ENCODE measurements at places on chromosomes 2 and 18. TPM values are rescaled to one million over a fixed set of nuclear protein-coding genes. Genes with fewer than 3 reads are reported as not detected.

DNA sequence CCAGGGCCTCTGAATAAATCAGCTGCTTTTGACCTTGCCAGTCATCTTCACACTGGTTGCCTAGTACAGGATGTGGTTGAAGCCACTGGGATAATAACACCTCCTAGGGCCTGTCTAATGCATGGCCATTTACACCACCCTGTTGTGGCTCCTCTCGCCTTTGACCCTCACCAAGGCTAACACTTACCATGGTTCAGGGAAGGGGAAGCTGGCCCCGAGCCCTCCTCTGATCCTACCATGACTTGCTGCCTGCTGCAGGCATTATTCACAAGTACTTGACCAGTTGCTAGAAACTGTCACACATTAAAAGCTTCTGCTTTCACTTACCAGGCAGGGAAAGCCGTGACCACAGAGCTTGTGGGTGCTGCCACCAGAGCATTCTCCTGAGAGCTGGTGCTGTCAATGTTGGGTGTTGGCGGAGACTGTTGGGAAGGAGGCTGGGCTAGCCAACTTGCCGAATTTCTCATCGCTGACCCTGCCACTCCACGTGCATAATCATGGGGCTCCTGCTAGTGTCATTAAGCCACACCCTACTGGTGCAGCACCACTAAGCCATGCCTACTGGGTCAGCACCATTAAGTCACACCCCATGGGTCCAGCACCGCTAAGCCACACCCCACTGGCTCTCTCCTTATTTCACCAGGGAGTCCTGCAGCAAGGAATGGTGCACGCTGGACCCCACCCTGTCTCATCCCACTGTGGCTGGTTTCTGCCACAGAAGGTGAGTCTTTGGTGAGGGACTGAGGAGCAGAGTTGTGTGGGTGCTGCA is 47.0 kb upstream of the TTC39C start:
- no peak for DNase-seq

- no peak for DNase-seq
Observed at GRCh38 chr2:111219734-111220505, 99.2 kb downstream of the BCL2L11 start.

DNA sequence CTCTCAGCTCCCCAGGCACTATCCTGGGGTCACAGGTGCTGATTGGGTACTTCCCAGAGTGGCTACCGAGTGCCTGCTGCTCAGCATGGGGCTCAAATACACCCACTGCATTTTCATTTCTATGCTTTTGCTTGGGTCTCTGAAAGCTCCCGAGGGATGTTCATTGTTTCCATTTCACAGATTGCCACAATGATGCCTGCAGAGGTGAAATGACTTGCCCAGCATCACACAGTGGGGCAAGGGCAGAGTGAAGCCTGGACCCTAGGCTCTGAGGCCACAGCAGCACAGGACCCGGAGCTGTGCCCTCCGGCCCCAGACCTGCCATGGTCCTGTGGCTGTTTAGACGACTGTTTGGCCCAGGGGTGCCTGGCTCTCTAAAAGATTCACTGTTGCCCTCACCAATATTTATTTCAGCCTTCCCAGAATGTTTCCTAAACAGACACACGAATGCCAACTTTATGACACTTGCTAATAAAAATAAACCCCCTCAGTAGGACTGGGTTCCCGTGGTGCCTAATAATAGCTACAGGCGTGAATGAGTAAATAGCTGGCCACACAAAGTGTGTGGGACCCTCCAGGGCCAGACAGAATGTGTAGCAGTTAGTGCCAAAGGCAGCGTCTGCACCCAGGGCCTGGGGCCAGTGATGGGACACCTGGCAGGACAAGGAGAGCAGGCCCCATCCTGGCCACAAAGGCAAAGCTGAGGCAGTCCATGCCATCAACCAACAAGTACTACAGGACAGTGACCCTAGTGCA is 11.5 kb upstream of the ST8SIA5 start:
- DNase-seq = no peak

The TM4SF20 gene
- 0.03 TPM for polyA plus RNA-seq

- DNase-seq = no peak
Observed at GRCh38 chr2:63651356-63651755, 62.6 kb downstream of the MDH1 start.

- no peak for DNase-seq
Observed at GRCh38 chr2:109218087-109218791, 89.2 kb downstream of the SH3RF3 start.

The SUMO1 gene
- polyA plus RNA-seq = 45.4 TPM

DNA sequence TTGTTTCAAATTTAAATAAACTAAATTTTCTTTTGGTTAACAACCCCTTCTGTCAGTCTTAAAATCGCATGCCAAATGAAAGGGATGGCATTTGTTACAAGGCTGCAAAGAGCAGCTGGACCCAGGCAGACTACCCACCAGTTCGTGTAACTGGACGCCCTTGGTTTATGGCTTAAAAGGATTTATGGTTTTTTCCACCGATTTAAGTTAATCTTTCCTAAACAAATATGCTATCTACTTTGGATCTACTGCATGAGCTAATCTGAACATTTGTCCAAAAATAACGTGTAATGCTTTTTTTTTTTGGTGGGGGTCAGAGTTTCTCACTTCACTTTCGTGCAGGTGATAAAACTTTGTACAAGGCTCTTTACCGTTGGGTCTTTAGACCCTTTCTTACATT is 62.9 kb downstream of the DIS3L2 start:
- DNase-seq = no peak

The AGXT gene
- not detected for polyA plus RNA-seq

The DES gene
- polyA plus RNA-seq = 0.21 TPM

GRCh38 chr2:224366267-224366844 is 35.6 kb downstream of the FAM124B start:
- DNase-seq = no peak

The KIF5C gene
- 4.7 TPM for polyA plus RNA-seq

The KCNE4 gene
- 0.19 TPM for polyA plus RNA-seq

DNA sequence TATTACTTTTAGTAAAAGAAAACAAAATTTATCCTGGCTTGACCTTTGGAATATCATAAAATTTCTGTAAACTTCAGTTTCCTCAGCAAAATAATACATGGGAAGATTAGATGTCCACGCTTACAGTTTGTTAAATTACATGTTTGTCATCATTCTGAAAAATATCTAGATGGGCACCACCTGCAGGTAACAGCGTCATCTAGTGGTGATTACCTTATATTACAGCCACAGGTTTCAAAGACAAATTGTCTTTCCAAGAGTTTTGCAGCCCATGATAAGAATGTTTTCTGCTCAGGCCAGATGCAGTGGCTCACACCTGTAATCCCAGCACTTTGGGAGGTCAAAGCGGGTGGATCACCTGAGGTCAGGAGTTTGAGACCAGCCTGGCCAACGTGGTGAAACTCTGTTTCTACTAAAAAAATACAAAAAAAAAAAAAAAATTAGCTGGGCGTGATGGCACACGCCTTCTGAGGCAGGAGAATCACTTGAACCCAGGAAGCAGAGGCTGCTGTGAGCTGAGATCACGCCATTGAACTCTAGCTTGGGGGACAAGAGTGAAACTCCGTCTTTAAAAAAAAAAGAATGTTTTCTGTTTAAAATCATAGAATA is 96.3 kb upstream of the RASGRP3 start:
- no peak for DNase-seq

DNA sequence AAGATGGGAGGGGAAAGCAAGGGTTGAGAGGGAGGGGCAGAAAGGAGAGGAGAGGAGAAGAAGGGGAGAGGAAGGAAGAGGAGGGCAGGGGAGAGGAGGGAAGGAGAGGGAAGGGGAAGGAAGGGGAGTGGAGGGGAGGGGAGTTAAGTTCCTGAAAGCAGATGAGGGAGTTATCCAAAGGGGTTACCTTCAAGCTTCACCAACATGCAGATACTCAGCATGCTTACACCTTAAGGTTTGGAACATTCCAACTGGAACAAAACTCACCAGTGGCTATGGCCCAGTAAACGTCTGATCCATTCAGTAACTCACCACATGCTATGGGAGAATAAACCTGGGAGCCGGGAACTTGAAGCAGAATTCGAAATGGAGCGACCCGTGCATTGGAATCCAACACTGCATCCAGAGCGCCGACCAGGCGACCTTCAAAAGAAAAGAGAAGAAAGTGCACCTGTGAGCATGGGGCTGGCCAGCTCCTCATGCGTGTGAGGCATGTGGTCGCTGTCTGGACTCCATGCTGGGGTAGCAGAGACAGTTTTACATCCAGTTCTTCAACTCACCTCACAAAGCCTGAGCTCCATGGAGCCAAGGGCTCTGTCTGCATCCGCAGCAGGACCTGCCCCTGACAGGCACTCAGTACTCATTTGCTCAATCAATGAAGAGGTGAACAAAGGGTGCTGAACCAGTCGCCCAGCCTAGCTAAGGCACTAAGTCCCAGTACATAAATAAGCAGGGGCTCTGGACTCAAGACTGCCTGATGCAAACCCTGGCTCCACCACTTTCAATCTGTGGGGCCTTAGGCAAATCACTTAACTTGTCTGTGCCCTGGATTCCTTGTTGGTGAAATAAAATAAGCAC is 61.0 kb downstream of the TBC1D8 start:
- no peak for DNase-seq

DNA sequence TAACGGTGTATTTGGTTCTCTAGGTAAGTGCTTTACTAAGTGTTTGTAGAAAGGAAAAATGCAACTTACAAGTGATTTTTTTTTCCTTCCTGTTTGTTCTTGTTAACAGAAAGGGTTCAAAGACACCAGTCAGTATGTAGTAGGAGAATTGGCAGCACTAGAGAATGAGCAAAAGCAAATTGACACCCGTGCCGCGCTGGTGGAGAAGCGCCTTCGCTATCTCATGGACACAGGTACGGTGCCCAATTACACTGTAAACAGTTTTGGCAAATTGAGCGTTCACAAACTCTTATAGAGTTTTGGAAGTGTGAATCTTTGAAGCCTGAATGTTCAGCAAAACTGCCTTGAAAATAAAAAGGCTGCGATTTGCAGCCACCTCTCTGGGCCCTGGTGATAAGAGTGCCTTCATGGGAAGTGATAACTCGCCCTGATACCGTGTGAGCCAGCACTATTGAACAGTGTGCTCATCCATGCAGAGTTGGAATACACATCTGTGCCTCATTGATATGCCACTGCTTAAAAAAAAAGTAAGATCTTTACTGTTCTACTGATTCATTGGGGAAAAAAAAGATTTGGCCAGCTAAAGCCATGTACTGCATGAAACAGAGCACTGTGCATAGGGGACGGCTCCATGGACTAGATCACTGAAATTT is 54.0 kb upstream of the OTX1 start:
- DNase-seq = no peak

The RGPD4 gene
- polyA plus RNA-seq = 0.02 TPM

- DNase-seq = peak; percentile 64
Observed at GRCh38 chr2:75627902-75628504, 18.6 kb upstream of the MRPL19 start.

The NPPC gene
- not detected for polyA plus RNA-seq

The NEU4 gene
- 0.05 TPM for polyA plus RNA-seq

The MYO5B gene
- 1.3 TPM for polyA plus RNA-seq

DNA sequence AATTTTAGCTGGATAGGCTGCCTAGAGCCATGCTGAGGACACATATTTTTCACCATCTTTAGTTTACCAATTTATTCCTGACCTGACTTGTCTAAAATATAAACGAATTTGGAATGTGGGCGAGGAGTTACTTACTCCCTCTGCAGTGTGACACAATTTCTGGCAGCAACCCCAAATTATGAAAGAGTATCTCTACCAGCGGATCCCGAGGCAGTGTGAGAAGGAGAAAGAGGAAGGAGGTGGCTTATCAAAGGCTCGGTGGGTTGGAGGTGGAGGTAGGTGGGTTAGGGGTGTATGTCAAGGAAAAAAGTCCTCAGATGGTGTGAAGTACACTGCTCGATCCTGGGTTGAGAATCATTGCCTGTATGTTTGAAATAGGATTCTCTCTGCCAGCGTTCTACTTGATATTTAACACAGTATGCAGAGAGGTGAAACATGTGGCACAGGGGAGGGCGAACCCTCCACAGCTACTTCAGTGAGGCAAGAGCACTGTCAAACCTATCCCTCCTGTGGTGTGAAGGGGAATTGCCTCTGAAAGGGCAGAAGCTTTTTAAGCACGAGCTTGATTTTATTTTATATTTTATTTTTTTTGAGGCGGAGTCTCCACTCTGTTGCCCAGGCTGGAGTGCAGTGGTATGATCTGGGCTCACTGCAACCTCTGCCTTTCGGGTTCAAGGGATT is 76.0 kb downstream of the RFTN2 start:
- peak; percentile 48 for DNase-seq

GRCh38 chr18:1050012-1050657 is 145.5 kb downstream of the ADCYAP1 start:
- no peak for DNase-seq

- DNase-seq = no peak
Observed at GRCh38 chr2:69709290-69709689, 32.6 kb upstream of the ANXA4 start.

GRCh38 chr2:126749537-126749936 is 93.6 kb downstream of the GYPC start:
- no peak for DNase-seq

DNA sequence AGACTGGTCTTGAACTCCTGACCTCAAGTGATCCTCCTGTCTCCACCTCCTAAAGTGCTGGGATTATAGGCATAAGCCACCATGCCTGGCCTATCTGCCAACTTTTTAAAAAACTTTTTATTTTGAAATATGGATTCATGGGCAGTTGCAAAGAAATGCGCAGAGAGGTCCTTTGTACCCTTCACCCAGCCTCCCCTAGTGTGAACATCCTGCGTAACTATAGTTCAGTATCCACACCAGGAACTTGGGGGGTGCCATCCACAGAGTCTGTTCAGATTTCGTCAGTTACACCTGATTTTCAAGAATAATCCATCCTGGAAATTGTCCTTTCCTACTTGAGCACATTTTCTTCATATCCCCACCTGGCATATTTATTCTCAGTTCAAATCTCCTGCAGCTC is 33.0 kb downstream of the EFR3B start:
- DNase-seq = no peak

The RIT2 gene
- polyA plus RNA-seq = 0.06 TPM

- DNase-seq = peak; percentile 44
Observed at GRCh38 chr2:189709501-189710221, 35.2 kb downstream of the ANKAR start.

The HEATR5B gene
- polyA plus RNA-seq = 17.5 TPM

The CFC1 gene
- not detected for polyA plus RNA-seq

GRCh38 chr2:69279931-69280681 is 106.9 kb downstream of the GFPT1 start:
- DNase-seq = no peak

The BOLL gene
- not detected for polyA plus RNA-seq

DNA sequence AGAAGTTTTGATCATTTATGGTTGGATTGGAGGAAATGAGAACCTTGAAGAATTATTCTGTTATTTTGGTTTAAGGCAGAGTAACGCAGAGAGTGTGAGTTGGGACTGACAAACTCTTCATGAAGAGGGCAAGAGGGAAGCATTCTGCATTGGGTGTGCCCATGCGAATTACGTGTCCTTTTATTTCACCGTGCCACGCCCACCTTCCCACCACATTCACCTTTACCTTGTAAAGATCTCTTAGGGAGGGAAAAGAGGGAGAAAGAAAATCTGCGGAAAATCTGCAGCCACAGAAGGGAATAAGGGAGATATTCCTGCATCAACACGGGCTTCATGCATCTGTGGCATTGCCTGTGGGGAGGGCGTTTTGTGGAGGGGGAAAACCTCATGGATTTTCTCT is 31.8 kb downstream of the SLC9A4 start:
- DNase-seq = no peak

GRCh38 chr18:45805551-45805950 is 19.9 kb upstream of the SIGLEC15 start:
- DNase-seq = no peak

The TUBA4B gene
- not detected for polyA plus RNA-seq

The TCF23 gene
- polyA plus RNA-seq = not detected
